Amniotic epithelial cell (primary cell): ENCODE measurements at places on chromosomes 11 and 22.

DNA sequence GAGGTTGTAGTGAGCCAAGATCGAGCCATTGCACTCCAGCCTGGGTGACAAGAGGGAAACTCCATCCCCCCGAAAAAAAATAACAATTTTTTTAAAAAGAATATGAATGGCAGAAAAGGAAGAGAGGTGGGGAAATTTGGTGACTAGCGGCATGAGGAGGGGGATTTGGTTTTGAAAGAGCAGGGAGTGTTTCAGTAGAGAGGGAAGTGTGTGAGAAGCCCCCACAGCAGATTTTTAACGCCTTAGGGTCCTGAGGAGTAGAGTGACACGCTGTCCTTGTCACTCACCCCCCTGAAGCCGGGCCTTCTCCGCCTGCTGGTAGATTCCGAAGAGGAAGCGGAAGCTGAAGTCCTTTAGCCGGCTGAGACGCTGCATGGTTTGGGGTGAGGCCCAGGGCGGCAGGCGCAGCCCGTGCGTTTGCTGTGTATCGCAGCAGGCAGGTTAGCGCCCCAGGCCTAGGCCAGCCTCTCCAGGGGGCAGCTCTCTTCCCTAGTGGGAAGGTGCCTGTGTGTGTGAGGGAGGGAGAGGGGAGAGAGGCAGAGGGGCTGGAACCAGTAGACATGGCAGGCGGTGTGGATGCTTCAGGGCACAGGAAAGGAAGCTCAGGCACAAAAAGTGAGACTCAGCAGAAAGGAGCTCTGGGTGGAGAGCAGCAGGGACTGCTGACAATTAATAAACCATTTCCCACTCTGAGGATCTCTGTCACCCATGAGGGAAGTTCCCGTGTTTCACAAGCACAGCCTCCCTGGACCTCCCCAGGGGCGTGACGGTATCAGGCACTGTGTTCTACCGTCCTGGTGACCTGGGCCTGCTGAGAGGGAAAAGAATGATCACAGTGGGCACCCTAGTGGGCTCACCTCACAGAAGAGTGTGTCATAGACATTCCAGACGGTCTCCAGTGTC lies 3.9 kb downstream of the ACP2 start:
- DNase-seq: no peak

GRCh38 chr11:124837491-124837856 lies 27.8 kb upstream of the ROBO3 start:
- DNase-seq: peak; percentile 86

DNA sequence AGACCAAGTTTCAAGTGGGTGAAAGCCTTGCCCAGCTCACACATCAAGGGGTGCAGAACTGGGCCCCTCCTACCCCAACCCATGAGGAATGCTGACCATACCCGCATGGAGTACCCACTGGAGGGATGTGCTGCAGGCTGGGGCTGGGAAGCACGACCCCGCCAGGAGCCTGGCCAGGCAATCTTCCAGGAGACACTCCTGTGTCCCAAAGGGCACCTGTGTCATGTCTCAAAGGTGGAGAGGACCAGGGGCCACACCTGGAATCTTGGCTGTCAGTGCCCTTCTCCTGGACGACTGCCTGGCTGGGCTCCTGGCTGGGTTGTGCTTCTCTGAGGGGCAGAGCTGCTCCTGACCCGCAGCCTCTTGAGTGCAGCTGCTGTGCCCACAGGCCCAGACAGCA lies 6.7 kb downstream of the ARAP1 start:
- no peak for DNase-seq

DNA sequence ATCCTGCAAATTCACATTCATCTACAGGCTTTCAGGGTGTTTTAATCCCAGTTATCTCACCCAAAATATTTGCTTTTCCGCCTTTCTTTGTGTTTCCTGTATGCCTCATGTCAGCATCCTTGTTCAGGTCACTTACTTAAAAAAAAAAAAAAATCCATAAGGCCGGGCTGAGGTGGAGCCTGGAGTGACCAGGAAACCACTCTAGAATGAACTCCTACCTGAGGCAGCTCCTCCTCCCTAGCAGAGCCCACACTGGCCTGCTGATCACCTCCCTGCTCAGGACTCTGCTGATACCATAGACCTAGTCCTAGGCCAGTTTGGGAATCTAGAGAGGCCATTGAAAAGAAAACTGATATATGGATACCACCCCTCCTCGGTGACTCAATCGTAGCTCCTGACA lies 8.7 kb upstream of the DGAT2 start:
- DNase-seq: no peak

DNA sequence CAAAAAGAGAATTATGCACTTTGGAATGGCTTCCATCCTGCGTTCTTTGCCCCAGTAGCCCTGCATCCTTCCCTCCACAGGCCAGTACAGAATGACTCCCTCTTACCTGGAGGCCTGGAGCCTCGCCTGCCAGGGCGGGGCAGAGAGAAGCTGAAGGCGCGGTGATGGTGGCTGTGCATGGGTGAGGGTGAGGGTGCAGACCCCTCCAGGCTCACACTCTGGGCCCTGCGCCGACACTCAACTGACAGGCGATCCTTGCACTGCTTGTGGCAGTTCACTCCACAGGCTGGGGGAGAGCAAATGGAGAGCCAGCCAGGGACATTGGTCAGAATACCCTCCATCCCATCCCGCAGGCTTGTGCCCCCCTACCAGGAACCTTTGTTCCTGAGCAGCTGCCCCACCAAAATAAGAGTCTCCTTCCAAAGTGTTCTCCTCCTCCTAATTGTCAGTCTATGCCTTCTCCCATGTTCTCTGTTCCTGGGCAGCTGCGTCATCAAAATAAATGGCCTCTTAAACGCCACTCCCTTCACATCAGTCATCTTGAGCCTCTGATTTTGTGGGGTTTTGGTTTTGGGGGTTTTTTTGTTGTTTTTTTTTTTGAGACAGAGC lies 5.9 kb upstream of the NRXN2 start:
- no peak for DNase-seq

DNA sequence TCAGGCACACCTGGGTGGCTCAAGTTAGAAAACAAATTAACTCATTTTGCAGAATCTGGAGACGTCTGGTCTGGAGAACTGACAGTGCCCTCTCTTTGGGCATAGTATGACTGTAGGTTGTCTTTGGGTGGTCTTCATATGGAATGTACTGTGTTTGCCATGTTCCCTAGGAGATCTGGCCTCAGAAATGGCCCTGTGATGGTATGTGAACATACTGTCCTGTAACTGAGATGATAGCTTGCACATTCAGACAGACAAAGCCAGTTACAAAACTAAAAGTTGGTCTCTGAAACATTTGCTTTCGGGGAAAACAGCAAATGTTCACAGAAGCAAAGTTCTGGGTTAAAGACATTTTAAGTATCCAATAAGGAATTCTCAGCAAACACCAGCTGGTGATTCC lies 29.7 kb downstream of the CD44 start:
- peak; percentile 49 for DNase-seq

DNA sequence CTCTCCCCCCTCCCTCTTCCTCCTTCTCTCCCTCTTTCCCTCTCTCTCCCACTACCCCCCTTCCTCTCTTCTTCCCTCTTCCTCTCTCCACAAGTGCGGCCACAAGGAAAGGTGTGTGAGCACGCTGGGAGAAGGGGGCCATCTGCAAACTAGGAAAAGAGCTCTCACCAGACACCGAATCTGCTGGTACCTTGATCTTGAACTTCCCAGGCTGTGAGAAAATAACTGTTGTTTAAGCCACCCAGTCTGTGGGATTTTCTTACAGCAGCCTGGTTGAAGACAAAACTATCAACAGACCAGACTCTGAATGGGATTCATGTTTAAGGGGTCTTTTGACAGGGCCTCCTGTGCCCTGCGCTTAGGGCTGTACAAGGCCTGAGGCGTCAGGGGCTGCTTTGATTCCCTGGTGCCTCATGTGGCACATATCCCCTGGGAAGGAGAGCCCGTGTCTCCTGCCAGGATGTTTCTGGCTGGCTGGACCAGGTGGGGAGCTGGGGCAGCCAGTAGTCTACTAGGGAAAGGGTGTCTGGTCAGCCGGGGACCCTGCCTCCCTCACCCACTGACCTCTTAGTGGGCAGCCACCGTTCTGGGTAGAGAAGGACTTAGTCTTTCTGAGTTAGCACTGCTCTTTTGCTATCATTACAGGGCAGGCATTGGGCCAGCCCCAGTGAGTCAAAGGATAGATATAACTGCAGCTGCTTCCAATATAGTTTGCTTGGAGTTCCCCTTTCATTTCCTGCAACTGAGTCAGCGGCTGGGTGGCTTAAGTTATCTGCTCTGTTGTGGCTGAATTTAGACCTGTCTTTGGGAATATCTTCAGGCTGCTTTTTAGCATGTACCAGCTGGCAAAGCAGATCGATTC lies 6.2 kb downstream of the PANX1 start:
- peak; percentile 90 for DNase-seq

- DNase-seq: peak; percentile 89
These were observed 84.7 kb upstream of the AKIP1 start for GRCh38 chr11:8826139-8826786.

GRCh38 chr11:67408437-67409200 lies 4.7 kb downstream of the TBC1D10C start:
- no peak for DNase-seq

DNA sequence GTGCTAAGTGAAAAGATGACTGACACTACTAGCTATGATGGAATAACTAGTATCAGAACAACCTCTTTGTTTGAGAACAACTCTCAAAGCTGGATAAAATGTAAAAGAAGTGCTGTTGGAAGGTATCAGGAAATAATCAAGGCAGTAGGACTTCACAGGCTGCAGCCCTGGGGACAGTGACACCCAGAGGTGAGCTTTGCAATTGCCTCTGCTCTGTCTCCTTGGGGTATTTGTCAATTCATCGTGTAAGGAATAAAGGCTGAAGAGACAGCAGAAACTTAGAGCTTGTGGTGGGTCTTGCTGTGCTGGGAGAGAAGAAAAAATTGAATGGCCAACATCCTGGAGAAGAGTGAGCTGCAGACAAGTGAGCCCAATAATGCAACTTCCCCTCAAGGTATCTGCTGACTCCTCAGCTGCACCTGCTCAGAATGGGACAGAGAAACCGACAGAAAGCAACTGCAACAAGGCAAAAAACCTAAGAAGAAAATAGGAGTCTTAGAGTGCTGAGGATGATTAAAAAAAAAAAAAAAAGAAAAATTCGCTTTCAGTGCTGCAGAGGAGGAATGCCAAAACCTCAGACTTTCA lies 141.1 kb downstream of the RCN1 start:
- peak; percentile 26 for DNase-seq

DNA sequence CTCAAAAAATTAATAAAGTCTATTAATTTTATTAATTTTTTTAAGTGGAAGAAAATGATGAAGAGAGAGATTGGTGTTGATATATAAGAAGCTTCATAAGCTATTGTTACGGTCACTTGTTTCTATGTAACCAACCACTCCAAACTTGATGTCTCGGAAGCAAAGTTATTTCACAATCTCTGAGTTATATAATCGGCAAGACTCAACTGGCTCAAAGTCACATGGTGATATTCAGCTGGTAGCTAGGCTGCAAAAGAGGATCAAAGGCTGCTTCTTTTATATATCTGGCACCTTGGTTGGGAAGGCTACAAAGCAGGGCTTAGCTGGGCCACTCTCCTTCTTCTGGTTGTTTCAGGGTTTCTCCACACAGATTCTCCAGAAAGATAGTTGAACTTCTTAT lies 245.1 kb upstream of the ARHGAP42 start:
- DNase-seq: no peak

GRCh38 chr11:41282395-41282794 lies 177.1 kb downstream of the LRRC4C start:
- no peak for DNase-seq

- no peak for DNase-seq
These were observed 808 bp upstream of the IFITM2 start for GRCh38 chr11:306645-307371.

- no peak for DNase-seq
These were observed 75.3 kb downstream of the MED15 start for GRCh38 chr22:20582520-20583361.
